Activated CD4-positive, alpha-beta T cell treated with anti-CD3 and anti-CD28 coated beads, Interleukin-2, Interleukin-6, amounts not matched to agents 100 ng/mL and 50 ng/mL, durations not matched to agents 16 hours and 8 hours (primary cell): ENCODE measurements at places on chromosomes 2 and 18.
A peak's percentile ranks its signal among the peaks of the same experiment; 100 is the strongest.

DNA sequence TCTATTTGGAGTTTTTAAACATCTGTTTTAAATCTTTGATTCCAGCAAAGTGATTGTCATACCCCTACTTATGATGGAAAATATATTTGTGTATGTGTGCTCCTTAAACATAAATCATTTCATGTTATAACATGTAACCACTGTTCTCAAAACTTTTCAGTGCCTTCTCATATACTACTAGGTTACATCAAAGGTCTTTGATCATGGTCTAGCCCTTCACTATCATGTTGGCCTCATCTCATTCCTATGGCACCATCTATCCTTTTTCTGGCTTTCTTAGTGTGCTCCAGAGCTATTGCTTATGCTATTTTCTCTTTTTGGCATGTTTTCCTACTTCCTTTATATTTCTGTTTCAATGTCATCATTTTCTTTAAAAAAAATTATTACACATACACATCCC, 367.9 kb upstream of the SLC39A10 start:
- no peak for DNase-seq

DNA sequence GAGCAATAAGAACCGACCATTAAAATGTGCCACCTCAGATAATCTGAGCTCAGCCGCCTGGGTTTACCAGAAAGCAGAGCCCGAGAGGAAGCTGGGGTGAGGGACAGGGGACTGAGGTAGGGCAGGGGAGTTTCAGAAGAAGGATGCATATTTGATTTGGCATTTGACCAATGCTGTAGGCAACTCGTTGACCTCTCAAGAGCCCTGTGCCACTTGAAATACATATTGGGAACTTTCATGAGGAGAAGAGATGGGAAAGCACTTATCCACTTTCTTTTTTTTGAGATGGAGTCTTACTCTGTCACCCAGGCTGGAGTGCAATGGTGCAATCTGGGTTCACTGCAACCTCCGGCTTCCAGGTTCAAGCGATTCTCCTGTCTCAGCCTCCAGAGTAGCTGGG, 148.4 kb upstream of the SPRED2 start:
- DNase-seq, result no peak

DNA sequence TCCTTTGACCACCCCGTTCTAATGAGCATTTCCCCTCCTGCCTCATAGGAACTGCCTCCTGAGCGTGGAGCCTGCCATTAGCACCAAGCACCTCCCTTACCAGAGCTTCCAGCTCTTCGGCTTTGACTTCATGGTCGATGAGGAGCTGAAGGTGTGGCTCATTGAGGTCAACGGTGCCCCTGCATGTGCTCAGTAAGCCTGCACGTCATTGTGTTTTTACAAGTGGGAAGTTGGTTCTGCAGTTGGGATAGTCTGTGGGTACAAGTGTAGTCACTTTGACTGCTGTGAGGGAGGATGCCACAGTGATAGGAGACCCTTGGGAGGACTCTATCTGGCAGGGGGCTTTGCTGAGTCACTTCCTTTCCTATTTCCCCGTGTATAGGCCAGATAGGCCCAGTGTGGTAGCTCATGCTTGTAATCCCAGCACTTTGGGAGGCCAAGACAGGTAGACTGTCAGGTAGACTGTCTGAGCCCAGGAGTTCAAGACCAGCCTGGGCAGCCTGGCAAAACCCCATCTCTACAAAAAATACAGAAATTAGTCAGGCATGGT, 22.0 kb upstream of the POLR1B start:
- DNase-seq, result no peak

- no peak for DNase-seq
Measured at GRCh38 chr2:33093283-33093993, 146.7 kb downstream of the LTBP1 start.

DNA sequence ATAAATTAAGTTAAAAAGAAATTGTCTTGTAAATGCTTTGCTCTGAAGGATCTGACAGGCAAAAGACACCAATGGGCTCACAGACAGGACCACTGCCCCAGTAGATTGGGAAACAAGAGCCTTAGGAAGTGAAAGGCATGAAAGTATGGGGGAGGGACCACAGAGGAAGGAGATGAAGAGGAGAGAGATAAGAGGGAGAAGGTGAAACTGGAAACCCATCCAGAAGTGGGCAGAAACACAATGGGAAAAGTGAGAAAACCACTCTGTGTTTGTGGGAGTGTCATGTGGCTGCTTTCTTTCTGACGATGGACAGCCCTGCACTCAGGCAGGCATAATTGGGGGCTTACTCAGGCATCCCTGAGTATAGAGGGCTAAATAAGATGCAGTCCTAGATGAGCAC, 101.5 kb upstream of the STON1 start:
- DNase-seq, result no peak

GRCh38 chr2:1863861-1864260, 119.5 kb upstream of the PXDN start:
- DNase-seq, result no peak

DNA sequence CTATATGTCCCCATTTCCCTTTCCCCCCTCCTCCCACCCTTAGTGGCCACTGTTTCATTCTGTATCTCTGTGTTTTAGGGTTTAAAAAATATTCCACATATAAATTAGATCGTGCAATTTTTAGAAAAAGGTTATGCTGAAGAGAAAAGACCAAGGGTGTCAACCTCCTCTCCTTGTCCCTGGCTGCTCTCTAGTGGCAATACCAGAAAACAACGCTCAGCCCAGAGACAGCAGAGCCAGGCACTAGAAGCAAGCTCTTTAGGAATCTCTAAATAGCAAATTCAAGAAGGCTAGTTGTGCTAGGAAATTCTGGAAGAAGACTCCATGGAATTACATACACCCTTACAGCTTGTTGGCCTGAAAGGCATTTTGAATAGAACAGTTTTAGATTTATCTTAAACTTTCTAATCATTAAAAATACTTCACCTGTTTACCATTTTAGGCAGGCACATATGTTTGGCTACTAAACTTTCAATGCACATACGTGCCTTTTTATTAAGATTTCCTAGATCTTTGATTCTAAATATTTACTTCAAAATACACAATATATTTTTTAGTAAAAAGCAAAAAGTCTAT, 35.1 kb upstream of the RASGRP3 start:
- peak; percentile 51 for DNase-seq

DNA sequence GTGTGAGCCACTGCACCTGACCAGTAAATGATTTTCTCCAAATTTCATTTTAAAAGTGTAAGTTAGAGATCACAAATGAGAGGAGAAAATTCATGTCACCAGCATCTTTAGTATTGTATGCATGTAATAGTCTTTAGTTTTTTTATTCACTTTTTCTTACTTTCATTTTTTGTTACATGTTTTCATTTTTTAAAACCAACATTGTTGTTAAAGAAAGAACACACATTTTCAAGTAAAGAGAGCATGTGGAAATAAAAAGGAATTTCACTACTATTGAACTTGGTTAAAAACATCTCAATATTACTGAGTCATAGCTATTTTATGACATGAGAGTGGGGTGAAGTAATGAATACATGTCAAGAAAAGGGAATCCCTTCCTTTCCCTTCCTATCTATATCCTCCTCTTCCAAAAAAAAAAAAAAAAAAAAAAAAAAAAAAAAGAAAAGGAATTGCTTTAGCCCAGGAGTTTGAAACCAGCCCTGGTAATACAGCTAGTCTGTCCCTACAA, 29.1 kb upstream of the PMAIP1 start:
- no peak for DNase-seq

DNA sequence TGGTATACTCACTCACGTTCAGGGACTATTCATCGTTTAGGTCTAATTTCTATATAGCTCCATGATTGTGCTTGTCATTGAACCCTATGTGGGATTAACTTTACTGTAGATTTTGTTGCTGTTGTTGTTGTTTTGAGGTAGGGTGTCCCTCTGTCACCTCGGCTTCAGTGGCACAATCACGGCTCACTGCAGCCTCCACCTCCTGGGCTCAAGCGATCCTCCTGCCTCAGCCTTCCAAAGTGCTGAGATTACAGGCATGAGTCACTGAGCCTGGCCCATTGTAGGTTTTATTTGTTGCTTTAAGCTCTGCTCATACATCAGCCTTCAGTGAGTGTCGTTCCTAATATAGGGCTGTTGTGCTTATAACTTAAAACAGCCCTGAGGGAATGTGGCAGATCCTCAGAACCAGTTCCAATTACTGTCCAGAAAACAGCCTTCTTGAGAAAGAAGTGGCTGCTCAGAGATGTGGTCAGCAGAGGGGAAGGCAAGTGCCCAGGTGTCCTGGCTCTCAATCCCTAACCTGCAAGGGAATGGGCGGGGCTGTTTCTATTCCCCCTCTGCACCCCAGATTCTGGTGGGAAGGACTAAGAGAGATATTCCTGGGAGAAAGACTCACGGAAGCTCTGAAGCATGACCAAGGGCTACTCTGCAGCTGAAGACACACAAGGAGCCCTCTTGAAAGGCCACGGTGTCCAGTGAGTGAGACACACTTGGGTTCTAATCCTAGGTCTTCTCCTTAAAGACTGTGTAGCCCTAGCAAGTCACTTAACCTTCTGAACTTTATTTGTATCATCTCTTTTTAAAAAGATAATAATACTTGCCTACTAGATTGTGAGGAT, 79.6 kb upstream of the LCLAT1 start:
- DNase-seq, result no peak

DNA sequence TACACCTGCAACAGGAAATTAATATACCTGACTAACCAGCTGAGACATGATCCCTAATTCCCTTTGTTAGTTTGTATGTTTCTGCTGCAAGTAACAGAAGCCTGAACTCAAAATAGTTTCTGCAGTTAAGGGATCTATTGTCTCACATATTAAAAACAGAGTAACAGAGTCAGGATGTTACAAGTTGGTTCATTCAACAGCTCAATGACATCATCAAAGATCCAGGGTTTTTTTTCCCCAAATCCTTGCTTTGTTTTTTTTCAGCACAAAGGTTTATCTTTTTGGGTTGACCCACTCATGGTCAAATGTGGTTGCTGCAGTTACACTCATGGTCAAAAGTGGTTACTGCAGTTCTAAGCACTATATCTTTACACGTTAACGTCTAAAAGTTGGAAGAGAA, 35.0 kb upstream of the DNAH7 start:
- DNase-seq, result no peak

GRCh38 chr2:9110346-9110884, 96.2 kb upstream of the ASAP2 start:
- no peak for DNase-seq

DNA sequence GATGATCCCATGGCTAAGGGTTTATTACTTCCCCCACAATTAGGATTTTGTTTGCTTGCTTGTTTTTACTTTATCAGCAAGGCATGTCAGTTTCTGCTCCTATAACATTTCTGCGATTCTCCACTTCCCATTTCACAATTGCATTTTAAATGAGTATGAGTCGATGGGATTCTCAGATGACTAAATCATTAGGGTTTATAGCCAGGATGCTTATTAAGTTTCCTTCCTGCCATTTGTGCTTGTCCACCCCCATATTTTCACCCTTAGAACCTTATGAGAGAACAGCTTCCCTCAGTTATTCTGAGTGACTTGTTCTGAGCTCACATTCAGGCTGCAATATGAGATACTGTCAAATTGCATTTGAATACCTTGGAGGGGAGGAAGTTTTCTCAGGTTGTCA, 37.9 kb upstream of the C1GALT1C1L start:
- no peak for DNase-seq

GRCh38 chr2:215764441-215765048, 248.8 kb downstream of the MREG start:
- DNase-seq, result no peak

DNA sequence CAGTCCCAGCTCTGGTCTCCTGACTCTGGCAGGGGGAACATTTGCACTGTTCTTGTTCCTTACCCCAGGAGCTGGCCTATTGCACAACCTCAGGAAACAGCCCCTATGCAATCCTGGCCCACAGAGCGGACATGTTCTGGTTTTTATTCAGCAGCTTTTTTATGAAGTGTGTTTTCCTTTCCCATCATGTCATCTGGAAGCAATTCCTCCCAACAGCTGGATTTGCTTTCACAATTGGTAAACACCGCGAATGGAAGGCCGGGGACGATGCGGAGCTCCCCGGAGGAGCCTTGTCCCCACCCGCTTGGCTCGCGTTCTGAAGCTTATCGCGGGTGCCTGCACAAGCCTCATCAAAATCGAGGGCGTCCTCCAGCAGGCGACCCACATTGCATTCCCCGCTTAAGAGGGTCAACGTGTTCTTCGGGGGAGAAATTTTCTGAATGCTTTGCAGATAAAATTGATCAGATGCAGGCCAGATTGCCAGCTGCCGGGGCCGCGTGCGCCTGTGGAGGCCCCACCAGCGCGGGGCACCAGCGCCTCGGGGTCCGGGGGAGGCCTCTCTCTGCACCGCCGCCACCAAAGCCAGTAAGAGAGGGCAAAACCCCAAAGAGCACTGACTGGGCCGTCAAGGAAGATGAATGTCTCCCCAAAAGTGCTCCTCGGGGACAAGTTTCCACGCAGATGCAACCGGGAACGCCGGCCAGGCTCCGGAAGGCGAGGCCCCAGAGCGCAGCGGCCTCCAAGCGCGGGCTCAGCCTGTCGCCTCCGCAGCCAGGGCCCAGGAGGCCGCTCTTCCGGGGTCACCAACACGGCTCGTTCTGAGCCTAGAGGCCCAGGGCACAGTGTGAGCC, 60.3 kb upstream of the SP3 start:
- DNase-seq, result no peak

DNA sequence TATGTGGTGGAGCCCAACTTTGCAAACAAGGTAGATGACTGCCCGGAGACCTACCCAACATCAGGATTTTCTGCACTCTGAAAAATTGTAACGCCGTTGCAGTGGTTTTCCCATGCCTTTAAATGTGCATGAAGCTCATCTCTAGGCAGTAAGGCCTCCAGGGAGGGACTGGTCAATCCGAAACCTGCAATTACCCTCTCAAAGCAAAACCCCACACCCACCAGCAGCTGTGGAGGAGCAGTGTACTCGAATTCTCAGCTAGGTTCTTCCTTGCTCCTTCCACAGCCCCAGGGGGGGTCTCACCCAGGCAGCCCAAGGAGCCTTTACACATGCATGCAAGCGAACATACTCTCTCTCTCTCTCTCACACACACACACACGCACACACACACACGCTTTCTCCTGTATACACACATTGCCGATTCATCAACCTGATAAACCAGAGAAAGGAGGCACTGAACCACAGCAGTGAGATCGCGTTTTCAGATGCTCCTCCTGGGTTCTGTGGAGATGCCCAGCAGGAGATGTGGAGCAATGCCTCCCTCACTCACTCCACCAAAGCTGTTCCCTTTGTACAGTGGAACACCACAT, 109.2 kb downstream of the VIT start:
- DNase-seq, result no peak

DNA sequence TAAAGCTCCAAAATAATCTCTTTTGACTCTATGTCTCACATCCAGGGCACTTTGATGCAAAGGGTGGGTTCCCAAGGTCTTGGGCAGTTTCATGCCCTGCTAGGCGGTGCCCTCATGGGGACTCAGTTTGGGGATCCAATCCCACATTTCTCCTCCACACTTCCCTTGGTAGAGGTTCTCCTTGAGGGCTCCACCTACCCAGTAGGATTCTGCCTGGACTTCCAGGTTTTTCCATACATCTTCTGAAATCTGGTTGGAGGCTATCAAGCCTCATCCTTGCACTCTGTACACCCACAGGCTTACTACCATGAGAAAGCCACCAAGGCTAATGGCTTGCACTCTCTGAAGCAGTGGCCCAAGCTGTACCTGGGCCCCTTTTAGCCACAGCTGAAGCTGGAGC, 49.8 kb upstream of the ERMN start:
- no peak for DNase-seq

GRCh38 chr2:206800506-206801417, 35.4 kb downstream of the FASTKD2 start:
- peak; percentile 58 for DNase-seq

GRCh38 chr2:19873014-19873413, 28.8 kb downstream of the TTC32 start:
- DNase-seq, result no peak

- peak; percentile 55 for DNase-seq
Measured at GRCh38 chr2:197215748-197216360, 94.7 kb downstream of the ANKRD44 start.
